ENCODE measurements at places on chromosomes 13 and 19.

DNA sequence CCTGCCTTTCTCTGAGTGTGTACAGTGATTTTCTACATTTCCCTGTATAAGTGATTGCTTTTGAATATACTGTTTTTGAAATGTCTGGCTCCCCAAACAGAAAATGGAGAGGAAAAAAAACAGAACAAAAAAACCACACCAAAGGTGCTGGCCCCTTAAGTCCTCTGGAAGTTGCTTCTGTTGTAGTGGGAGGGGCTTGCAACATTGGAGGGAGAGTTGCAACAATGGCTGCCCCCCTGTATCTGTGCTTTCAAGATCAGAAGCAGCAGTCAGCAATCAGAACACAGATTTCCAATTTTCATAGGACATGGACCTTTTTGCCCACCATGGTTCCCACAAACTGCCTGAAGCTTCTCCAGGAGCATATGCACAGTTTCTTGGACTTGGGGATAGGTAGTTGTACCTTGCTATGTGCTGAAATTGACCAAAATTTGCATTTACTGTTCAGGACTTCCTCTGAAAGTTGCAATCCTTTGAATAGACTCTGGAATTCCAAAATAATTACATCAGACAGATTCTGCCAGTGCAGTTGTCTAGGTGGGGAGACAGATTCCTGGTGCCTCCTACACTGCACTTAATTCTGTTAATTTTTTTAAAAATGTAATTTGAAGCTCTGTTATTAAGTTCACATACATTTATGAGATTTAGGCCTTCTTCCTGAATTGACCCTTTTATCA lies 13.8 kb downstream of the BIVM start:
- DNase-seq, result no peak

DNA sequence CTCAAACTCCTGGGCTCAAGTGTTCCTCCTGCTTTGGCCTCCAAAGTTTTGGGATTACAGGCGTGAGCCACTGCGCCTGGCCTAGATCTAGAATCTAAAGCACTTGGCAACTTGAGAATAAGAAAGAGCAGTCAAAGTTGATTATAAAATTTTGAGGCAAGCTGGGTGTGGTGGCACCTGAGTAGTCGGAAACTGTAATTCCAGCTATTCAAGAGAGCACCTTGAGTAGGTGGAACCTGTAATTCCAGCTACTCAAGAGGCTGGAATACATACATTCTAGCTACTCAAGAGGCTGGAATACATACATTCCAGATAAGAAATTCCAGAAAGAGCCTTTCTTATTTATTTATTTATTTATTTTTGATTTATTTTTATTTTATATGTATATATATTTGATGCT lies 8.3 kb upstream of the NAA16 start:
- DNase-seq, result no peak

- DNase-seq, result peak; percentile 89
These were observed 18.2 kb upstream of the PLAUR start for GRCh38 chr19:43688059-43688701.

DNA sequence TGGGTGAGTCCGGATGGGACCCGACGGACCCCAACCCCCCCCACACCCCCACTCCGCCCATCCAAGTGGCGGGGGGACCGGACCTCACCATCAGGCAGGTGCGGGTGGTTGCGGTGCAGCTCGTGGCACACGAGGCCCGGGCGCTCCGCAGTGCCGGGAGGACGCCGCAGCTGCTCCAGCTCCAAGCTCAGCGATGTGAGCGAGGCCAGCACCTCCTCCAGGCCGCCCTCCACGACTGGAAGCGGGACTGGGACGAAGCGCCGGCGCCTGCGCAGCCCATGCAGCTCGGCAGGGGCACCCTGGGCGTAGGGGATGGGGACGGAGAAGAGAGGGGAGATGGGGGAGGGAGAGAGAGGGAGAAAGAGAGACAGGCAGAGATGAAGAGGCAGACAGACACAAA lies 30.1 kb upstream of the OLFM2 start:
- DNase-seq, result no peak

- no peak for DNase-seq
These were observed 42.3 kb downstream of the POLR1D start for GRCh38 chr13:27663947-27664346.

DNA sequence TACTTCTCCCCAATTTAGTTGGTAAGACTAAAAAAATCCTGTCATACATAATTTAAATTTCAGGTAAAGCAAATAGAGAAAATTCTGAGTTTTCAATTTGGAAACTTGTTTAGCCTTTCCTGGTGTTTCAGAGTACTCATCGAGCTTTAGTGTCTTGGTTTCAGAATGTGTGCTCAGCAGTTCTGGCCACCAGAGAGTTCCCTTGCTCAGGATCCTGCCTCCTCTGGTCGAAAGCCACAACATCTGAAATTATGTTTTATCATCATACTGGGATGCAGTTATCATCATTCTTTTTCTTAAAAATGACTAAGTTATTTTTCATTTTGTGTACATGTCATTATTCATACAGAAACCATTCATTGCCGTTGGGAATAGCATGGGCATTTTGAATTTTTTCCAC lies 263.2 kb upstream of the SPRY2 start:
- no peak for DNase-seq

GRCh38 chr13:112450904-112451240 lies 74.7 kb downstream of the SPACA7 start:
- no peak for DNase-seq

- DNase-seq, result no peak
These were observed 105.5 kb downstream of the MBNL2 start for GRCh38 chr13:97327506-97328221.

- no peak for DNase-seq
These were observed 53.0 kb upstream of the UQCRFS1 start for GRCh38 chr19:29266001-29266400.

DNA sequence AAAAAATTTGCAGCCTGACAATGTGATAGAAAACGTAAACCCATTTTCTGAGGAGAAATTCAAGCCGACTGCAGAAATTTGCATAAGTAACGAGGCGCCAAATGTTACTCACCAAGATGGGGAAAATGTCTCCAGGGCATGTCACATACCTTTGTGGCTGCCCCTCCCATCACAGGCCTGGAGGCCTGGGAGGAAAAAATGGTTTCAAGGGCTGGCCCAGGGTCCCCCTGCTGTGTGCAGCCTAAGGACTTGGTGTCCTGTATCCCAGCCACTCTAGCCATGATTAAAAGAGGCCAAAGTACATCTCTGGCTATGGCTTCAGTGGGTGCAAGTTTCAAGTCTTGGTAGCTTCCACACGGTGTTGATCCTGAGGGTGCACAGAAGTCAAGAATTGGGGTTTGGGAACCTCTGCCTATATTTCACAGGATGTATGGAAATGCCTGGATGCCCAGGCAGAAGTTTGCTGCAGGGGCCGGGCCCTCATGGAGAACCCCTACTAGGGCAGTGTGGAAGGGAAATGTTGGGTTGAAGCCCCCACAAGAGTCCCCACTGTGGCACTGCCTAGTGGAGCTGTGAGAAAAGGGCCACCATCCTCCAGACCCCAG lies 1842.3 kb downstream of the PCDH9 start:
- no peak for DNase-seq

- peak; percentile 98 for DNase-seq
These were observed 722 bp upstream of the ICAM1 start for GRCh38 chr19:10270180-10270615.

GRCh38 chr13:42859760-42860159 lies 78.4 kb downstream of the FAM216B start:
- DNase-seq, result no peak

DNA sequence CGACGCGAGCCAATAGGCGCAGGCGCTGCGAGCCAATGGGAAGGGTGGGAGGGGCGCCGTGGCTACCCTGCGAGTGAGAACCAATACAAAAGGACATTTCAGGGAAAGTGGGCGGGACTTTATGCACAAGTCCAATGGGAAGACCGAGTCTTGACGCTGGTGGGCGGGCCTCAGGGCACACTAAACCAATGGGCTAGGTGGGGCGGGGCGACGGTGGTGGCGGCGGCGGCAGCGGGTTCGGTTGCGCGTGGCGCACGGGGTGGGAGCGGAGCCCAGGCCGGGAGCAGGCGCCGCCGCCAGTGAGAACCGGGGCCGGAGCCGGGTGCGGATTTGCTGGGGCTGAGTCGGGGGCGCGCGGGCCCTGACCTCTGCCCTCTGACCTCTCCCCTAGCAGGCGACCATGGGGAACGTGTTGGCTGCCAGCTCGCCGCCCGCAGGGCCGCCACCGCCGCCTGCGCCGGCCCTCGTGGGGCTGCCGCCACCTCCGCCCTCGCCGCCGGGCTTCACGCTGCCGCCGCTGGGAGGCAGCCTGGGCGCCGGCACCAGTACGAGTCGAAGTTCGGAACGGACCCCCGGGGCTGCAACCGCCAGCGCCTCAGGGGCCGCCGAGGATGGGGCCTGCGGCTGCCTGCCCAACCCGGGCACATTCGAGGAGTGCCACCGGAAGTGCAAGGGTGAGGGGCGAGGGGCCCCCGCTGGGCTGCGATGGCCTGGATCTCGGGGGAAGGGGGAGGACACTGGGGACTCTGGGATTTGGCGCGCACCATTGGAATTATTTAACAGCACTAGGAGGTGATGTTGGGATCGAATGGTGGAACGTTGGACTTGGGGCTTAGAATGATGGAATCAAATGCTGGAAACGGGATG lies at the start of gene TOMM40:
Gene TOMM40 (plus strand): TSS at position 239 of the 867 bp plus-strand sequence. CDS start 162 bp downstream, at position 401.
- no peak for DNase-seq

- DNase-seq, result no peak
These were observed 23.4 kb downstream of the RRAS start for GRCh38 chr19:49616532-49616931.

DNA sequence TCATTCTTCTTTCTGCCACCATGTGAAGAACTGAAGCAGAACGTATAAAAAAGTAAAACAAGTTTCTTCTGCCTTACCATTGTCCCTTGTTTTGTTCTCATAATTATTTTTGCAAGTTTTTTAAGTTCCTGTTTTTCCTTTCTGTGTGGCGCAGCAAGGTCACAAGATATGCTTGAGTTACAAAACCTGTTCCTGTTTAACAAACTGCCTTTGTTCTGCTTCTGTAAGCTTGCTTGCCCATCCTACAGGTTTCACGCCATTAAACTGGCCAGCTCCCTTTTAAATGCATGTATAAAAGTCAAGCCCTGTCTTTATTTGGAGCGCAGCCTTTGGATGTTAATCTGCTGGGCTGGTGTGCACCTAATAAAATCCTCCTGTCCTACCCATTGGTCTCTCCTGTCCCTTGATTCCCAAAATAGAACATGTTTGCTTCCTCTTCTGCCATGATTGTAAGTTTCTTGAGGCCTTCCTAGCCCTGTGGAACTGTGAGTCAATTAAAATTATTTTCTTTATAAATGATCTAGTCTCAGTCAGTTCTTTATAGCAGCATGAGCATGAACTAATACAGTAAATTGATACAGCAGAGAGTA lies 1115.4 kb downstream of the SLITRK1 start:
- peak; percentile 40 for DNase-seq

- no peak for DNase-seq
These were observed 8.2 kb upstream of the ZNF177 start for GRCh38 chr19:9354651-9355050.

All from inflammatory macrophage treated with lipopolysaccharide for 4 hours (primary cell).